A549 treated with DMSO at 1 μM for 4 hours (cell line): ENCODE measurements at places on chromosomes 6 and 20. TPM values are rescaled to one million over a fixed set of nuclear protein-coding genes. Genes with fewer than 3 reads are reported as not detected.

TSPO2 gene
- not detected in 5 replicates for total RNA-seq

SAMD3 gene
- total RNA-seq: not detected in 5 replicates

ISM1 gene
- 0.16 to 0.71 TPM (median 0.41 TPM) in 5 replicates for total RNA-seq

CRIP3 gene
- total RNA-seq: 0.45 to 0.83 TPM (median 0.58 TPM) in 5 replicates
